ENCODE measurements at places on chromosomes 3 and 15. TPM values are rescaled to one million over a fixed set of nuclear protein-coding genes. Genes with fewer than 3 reads are reported as not detected.

DNA sequence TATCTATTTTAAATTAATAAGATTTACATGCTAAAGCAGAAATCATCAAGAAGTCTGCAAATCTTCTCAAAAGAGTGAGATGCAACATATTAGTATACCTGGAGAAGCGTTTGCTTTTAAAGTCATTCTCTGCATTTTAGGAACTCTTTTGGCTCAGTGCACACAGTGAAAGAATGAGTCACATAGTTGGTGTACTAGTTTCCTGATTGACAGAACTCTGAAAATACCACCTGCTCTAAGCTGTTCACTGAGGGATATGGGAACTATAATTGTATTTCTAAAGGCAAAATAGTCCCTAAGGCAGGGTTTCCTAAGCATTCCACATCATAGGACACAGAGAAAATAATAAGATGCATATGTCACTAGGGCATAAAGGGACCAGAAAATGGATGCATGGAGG is 838.5 kb downstream of the DIPK2A start:
- H3K27me3 ChIP-seq = no peaks in the 10 kb centered on the region
- no peaks in the 10 kb centered on the region for H3K36me3 ChIP-seq
- H3K4me1 ChIP-seq = no peaks in the 10 kb centered on the region
- no peak overlapping the region for H3K4me3 ChIP-seq

Gene CPNE9
- total RNA-seq = 0.20 TPM

Gene MST1
- total RNA-seq = 4.7 TPM

Gene KIF23
- 1.5 TPM for total RNA-seq

DNA sequence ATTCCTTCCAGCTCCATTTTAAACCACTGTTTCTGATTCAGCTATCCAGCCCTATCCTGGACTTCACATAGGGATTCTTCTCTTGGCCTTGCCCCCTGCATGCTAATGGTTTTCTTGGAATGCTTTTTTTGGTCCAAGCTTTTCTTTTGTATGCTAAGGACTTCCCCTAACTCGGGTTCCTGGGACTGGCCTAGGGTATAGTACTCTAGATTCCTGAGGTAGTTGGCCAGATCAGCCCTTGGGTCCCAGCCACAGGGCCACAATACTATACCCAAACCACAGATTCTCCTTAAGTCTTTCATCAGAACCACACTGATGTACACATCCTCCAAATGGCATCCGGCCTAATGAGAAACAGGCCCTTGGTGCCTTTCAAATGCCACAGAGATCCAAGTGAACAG is 2.8 kb downstream of the FYCO1 start:
- no peak for DNase-seq
- no peak overlapping the region for H3K27ac ChIP-seq
- H3K36me3 ChIP-seq = peaks cover 11% of the 10 kb centered on the region
- H3K4me1 ChIP-seq = peaks cover 43% of the 10 kb centered on the region
- H3K27me3 ChIP-seq = no peaks in the 10 kb centered on the region

GRCh38 chr3:13770170-13771169 is 109.4 kb downstream of the WNT7A start:
- DNase-seq = no peak
- H3K4me3 ChIP-seq = no peak overlapping the region
- no peaks in the 10 kb centered on the region for H3K36me3 ChIP-seq
- H3K27me3 ChIP-seq = peaks cover 13% of the 10 kb centered on the region

GRCh38 chr3:100761211-100761942 is 52.1 kb downstream of the TFG start:
- H3K4me1 ChIP-seq = no peaks in the 10 kb centered on the region
- no peaks in the 10 kb centered on the region for H3K36me3 ChIP-seq
- H3K27ac ChIP-seq = no peak overlapping the region

Gene PARL
- 57.8 TPM for total RNA-seq

Gene CD86
- 31.2 TPM for total RNA-seq

GRCh38 chr3:161153480-161153879 is 48.3 kb upstream of the B3GALNT1 start:
- H3K27me3 ChIP-seq = peaks cover 9% of the 10 kb centered on the region
- no peaks in the 10 kb centered on the region for H3K4me1 ChIP-seq
- no peak overlapping the region for H3K27ac ChIP-seq
- H3K36me3 ChIP-seq = no peaks in the 10 kb centered on the region
- no peak overlapping the region for H3K4me3 ChIP-seq

GRCh38 chr3:149227591-149228268 is 6.1 kb upstream of the CP start:
- DNase-seq = no peak
- H3K27me3 ChIP-seq = no peaks in the 10 kb centered on the region
- H3K4me3 ChIP-seq = no peak overlapping the region
- no peaks in the 10 kb centered on the region for H3K36me3 ChIP-seq
- no peak overlapping the region for H3K27ac ChIP-seq
- peaks cover 20% of the 10 kb centered on the region for H3K4me1 ChIP-seq

DNA sequence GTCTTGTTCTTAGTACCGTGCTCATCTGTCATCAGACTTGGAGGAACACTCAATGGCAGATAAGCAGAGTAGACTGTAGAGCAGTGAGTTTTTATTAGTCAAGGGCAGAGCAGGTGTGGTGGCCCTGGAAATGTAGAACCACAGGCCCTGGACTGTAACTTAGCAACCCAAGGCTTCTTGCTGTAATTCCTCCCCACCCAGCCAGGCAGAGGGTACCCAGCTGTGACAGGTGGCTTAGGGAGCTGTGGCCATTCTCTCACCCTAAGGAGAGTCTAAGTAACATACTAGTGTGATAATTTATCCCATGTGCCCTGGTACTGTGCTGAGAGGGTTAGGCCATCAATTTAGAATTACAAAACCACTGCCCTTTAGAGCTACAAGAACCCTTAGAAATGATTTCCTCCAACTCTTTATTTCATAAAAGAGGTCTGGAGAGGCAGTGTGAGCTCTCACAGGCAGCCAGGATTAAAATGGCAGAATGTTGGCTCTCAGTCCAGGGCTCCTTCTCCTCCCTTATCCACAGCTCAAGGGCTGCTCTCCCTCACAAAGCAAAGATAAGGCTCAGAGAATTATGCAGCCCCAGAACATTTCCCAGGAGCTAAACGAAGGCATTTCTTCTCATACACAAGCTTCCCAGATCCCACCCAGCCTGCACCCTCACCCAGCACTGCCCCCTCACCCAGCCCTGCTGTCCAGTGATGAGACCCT is 3.0 kb downstream of the POMGNT2 start:
- peaks cover 14% of the 10 kb centered on the region for H3K4me1 ChIP-seq
- H3K4me3 ChIP-seq = no peak overlapping the region
- no peak for DNase-seq
- H3K27ac ChIP-seq = no peak overlapping the region
- H3K27me3 ChIP-seq = no peaks in the 10 kb centered on the region

DNA sequence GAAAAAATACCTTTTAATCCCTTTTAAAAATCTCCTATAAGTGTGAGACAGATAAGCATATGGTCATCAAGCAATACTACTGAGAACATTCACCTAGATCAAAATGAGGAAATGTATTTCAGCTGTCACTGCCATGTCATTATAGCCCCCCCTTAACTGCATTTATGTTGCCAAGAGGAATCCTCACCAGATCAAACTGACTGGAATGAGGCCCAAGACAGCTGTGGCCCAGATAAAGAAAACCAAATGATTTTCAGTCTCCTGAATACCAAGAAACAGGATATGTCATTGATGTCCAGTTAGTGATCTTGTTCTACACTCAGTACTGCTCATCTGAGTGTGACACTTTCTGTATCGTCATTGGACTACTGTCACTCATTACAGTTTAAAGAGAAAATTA is 35.1 kb upstream of the CPB1 start:
- no peaks in the 10 kb centered on the region for H3K4me1 ChIP-seq
- H3K27ac ChIP-seq = no peak overlapping the region
- no peaks in the 10 kb centered on the region for H3K36me3 ChIP-seq
- DNase-seq = no peak

- H3K27ac ChIP-seq = no peak overlapping the region
- no peaks in the 10 kb centered on the region for H3K4me1 ChIP-seq
- no peaks in the 10 kb centered on the region for H3K27me3 ChIP-seq
- no peak for DNase-seq
Observed at GRCh38 chr3:78985981-78986380, 781.8 kb downstream of the ROBO1 start.

Data from activated B cell treated with CpG ODN at 0.5 μM for 24 hours (primary cell).